ENCODE measurements at places on chromosomes 7 and 10. TPM values are rescaled to one million over a fixed set of nuclear protein-coding genes. Genes with fewer than 3 reads are reported as not detected.
A peak's percentile ranks its signal among the peaks of the same experiment; 100 is the strongest.

The PSD gene
- 0.32 TPM for total RNA-seq

- DNase-seq = no peak
These were observed 57.6 kb downstream of the VCL start for GRCh38 chr10:74055383-74056049.

The FAM25G gene
- total RNA-seq = not detected

The TMEM213 gene
- total RNA-seq = not detected

DNA sequence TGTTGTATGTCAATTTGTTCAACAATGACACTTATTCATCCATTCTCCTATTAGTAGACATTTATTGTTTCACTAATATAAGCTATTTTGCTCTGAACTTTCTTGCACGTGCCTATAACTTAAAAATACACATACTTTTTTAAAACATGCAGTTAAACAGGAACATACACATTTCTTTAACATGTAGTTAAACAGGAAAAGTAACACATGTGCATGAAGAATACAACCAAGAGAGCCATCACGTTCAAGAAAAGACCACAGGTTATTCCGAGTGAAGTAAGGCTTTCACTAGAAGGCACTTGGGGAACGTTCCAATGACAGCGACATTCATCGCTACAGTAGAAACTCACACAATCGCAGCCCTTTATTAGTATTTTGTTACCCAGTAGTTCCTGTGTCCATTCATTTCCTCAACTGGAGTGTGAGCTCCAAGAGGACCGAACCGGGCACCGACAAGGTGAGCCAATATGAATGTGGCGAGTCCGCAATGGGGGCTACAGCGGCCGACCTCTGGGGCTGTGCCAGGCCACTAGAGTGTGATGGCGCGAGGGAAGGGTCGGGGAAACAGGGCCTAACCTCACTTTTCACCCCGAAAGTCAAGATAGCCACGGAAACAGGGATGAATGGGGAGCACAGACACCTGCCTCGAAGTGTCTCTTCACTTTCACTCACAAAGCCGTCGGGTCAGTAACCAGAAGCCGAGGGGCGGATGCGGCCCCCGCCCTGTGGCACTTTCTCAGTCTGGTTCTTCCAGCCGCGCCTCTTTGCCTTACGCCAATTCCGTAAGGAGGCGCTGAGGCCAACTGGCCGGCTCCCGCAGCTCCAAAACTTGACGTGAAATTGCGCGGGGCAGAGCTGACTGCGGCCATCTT, 775 bp upstream of the SEPTIN7 start:
- DNase-seq = peak; percentile 84

DNA sequence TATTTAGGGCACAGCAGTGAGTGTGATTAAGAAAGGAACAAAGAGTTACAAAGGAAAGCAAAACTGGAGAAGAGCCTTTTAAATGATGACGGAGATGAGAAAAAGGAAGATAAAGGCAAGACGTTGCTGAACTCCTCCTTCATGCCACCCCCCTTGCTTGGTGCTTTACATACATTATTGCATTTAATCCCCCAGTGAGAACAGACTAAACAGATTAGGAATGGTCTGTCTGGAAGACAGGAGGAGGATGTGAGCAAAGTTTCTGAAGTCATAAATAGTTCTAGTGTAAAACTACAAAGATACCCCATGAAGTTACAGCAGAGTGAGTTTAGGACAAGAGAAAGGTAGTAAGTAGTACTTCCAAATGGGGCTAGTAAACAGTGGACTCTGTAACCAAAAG, 113.5 kb downstream of the PLCE1 start:
- no peak for DNase-seq

DNA sequence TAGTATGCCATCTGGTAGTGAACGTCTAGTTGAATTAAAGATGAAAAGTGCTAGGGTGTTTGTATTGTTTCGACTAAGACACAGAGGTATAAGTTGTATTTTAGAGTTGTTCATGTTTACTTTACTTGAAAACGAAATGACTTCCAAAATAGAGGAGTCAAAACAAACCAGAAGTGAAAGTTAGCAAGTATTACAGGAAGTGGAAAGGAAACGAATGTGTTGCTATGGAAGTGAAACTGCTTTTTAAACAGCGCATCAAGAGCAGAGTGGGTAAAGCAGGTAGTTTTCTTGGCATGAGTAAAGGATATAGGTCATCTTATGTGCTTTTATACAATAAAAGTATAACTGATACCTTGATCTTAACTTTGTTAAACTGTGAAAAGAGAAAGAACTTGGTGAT, 20.0 kb upstream of the GALNTL5 start:
- DNase-seq = no peak
